Motor neuron (in vitro differentiated cells): ENCODE measurements at places on chromosomes 6 and 20. TPM values are rescaled to one million over a fixed set of nuclear protein-coding genes. Genes with fewer than 3 reads are reported as not detected.

Gene RIPOR3
- total RNA-seq, result 1.0 and 2.2 TPM in 2 replicates

Gene MCUR1
- 9.9 and 10.0 TPM in 2 replicates for total RNA-seq

Gene WFDC2
- total RNA-seq, result 1.8 and 3.3 TPM in 2 replicates

Gene ZNF334
- total RNA-seq, result 18.2 and 25.0 TPM in 2 replicates

Gene PHACTR1
- 13.4 and 14.8 TPM in 2 replicates for total RNA-seq

Gene BPIFB3
- not detected in 2 replicates for total RNA-seq

Gene CGA
- 0.23 and 0.33 TPM in 2 replicates for total RNA-seq

Gene DSP
- total RNA-seq, result 0.11 and 0.25 TPM in 2 replicates

Gene RNF217
- total RNA-seq, result 13.9 and 15.3 TPM in 2 replicates

Gene GNAS-AS1
- 4.7 and 5.2 TPM in 2 replicates for total RNA-seq

Gene SLC22A2
- total RNA-seq, result 0.44 TPM in 1 of 2 replicates, not detected in the other

Gene VGLL2
- 0.31 TPM in 1 of 2 replicates, not detected in the other for total RNA-seq

Gene DUSP15
- total RNA-seq, result 24.0 and 26.7 TPM in 2 replicates

Gene HSPA12B
- 0.50 and 0.89 TPM in 2 replicates for total RNA-seq

Gene NR2E1
- total RNA-seq, result 1.5 and 1.7 TPM in 2 replicates

Gene SLC35D3
- total RNA-seq, result not detected in 2 replicates

Gene LRRC73
- total RNA-seq, result 0.70 and 0.83 TPM in 2 replicates

Gene GJA10
- total RNA-seq, result not detected in 2 replicates

Gene PRPH2
- 0.18 and 0.21 TPM in 2 replicates for total RNA-seq

Gene MYLK4
- 0.27 and 0.38 TPM in 2 replicates for total RNA-seq

Gene SLC24A3
- 12.7 and 13.3 TPM in 2 replicates for total RNA-seq

Gene CYB5R4
- 5.8 and 15.2 TPM in 2 replicates for total RNA-seq

Gene RPS10
- total RNA-seq, result 3,051 and 3,155 TPM in 2 replicates

Gene NFYA
- total RNA-seq, result 14.8 and 25.5 TPM in 2 replicates

Gene WRNIP1
- total RNA-seq, result 37.7 and 38.9 TPM in 2 replicates

Gene RPS18
- total RNA-seq, result 8,362 and 8,538 TPM in 2 replicates

Gene ANGPT4
- 0.28 and 0.29 TPM in 2 replicates for total RNA-seq

Gene RIN2
- 18.0 and 19.9 TPM in 2 replicates for total RNA-seq

Gene MAFB
- 6.9 TPM in 2 replicates for total RNA-seq

Gene BPIFB4
- not detected in 2 replicates for total RNA-seq

Gene GNMT
- 0.32 TPM in 1 of 2 replicates, not detected in the other for total RNA-seq

Gene TBXT
- 0.59 TPM in 1 of 2 replicates, not detected in the other for total RNA-seq

Gene SLC17A3
- 1.00 TPM in 1 of 2 replicates, not detected in the other for total RNA-seq

Gene HCRTR2
- total RNA-seq, result 4.7 and 8.6 TPM in 2 replicates

Gene DLK2
- total RNA-seq, result 3.9 and 5.0 TPM in 2 replicates

Gene HLA-DOA
- total RNA-seq, result 0.92 and 0.97 TPM in 2 replicates

Gene MCM3
- 21.2 and 22.2 TPM in 2 replicates for total RNA-seq

Gene PRRT1
- 2.9 and 3.5 TPM in 2 replicates for total RNA-seq

Gene MARCKS
- total RNA-seq, result 280 and 281 TPM in 2 replicates

Gene AVP
- not detected in 2 replicates for total RNA-seq

Gene C6orf163
- 2.4 and 2.7 TPM in 2 replicates for total RNA-seq
